ENCODE measurements at places on chromosomes 4 and X.

DNA sequence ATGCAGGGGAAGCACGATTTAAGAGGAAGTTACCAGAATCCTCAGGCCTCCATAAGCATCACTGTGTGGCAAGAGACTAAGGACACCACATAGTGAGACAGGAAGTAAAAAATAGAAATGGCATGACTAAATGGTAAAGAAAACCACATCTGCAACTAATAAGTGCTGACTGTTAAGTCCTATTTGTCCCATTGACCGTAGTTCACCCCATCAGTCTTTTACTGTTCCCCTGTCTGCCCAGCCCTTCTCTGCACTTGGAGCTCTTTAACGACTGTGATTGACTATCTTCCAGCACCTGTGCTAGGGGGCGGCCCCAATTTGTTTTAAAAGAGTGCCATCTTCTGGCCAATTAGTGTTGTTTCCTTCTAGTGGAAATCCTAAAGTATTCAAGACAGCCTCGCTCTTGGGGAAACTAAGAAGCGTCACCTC, 94.2 kb downstream of the MAOA start:
- no peak for DNase-seq

DNA sequence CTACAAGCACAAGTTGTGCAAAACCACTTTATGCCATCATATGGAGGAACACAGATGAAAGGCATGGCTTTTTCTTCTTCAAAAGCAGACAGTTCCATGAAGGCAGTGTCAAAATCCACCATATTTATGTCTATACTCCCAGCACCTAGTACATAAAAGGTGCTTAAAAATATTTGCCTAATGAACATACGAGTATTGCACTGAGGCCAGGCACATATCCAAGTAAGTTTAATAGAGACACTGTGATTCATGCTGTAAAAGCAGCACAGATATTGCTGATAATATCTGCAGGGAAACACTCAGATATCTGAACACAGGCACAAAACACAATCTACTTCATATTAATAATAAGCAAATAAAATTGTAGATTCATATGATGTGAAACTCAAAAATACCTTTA, 48.1 kb upstream of the CXCL8 start:
- no peak for DNase-seq

DNA sequence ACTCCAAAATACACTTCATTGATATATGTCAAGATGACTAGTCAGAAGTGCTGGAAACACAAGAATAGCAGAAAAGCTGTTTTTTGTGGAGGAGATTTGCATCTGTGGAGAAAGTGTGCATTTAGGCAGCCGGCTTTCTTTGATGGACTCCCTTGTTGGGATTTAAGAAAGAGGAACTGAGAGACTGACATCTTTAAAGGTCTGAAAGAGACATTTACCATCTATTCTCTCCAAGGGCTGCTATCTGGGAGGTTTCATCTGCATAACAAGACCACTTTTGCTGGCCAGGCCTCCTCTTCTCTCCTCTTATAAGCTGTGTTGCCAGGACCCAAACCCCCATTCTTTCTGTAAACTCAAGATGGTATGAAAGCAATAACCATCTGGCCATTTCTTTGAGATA, 1065.0 kb downstream of the NLGN4X start:
- no peak for DNase-seq

DNA sequence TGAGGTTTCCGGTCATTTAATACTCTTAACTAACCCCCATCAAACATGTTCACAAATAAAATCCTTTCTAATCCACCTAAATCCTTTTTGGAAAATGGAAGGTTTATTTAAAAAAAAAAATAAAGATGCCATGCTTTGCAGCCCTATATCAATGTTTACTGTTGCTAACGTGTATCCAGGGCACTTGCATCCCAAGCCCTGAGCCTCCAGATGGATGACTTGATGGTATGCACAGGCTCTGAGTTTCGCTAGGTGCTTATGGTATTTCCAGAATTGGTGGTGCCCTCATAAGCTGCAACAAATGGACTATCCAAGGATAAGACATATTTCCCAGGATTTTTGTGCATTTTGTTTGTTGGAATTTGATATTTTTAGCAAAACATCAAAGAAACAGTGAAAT, 257.7 kb downstream of the PRDM5 start:
- DNase-seq = no peak

DNA sequence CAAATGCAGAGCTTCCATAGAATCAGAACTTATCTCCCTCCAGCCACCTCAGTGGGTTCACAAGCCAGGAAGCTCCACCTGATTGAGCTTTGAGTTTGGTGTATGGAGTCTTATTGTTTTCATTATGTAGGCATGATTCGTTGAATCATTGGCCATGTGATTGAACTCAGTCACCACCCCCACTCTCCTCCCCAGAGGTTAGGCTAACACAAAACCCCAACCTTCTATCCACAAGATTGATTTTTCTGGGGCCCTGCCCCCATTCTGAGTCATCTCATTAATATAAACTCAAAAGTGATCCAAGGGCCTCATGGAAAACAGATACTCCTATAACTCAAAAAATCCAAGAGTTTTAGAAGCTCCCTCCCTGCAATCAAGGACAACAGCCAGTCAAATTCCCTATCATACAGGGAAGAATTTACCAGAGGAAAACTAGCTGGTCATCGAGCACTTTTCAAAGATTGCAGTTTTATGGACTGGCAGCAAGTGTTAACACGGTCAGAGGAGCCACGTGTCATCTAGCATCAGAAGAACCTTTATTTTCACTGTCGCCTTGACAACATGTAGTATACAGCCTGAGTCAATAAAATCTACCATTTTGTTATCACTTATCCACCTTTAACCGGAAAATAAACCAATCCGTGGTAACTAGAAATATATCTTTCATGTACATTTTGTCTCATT, 35.9 kb upstream of the GUCY1B1 start:
- DNase-seq = no peak

DNA sequence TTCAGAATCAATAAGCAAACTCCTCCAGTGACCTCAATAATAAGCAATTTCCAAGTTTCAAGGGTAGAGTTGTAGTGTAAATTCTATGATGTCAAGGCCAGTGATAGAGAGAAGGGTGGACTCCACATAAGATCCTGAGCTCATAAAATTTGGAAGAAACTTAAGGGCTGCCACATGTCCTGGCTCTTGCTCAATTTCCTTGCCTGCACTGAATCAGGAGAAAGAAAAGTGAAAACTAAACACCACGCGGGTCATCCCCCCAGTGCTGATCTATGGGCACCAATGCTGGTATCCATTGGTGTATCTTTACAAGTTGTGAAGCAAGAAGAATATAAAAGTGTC, 392.0 kb upstream of the INTU start:
- DNase-seq = no peak

GRCh38 chr4:68359508-68359907, 9.6 kb upstream of the YTHDC1 start:
- DNase-seq = no peak

DNA sequence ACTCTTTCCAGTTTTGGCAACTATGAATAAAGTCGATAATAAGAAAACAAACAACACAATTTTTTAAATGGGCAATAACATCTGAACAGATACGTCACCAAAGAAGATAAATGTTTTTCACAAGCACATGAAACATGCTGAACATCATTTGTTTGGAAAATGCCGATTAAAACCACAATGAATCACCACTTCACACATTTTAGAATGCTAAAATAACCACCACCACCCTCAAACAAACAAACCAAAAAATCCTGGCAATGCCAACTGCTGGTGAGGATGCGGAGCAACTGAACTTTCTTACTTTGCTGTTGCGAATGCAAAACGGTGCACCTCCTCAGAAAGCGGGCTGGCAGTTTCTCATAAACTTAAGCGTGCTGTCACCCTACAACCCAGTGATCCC, 115.9 kb downstream of the NSUN7 start:
- DNase-seq = no peak

DNA sequence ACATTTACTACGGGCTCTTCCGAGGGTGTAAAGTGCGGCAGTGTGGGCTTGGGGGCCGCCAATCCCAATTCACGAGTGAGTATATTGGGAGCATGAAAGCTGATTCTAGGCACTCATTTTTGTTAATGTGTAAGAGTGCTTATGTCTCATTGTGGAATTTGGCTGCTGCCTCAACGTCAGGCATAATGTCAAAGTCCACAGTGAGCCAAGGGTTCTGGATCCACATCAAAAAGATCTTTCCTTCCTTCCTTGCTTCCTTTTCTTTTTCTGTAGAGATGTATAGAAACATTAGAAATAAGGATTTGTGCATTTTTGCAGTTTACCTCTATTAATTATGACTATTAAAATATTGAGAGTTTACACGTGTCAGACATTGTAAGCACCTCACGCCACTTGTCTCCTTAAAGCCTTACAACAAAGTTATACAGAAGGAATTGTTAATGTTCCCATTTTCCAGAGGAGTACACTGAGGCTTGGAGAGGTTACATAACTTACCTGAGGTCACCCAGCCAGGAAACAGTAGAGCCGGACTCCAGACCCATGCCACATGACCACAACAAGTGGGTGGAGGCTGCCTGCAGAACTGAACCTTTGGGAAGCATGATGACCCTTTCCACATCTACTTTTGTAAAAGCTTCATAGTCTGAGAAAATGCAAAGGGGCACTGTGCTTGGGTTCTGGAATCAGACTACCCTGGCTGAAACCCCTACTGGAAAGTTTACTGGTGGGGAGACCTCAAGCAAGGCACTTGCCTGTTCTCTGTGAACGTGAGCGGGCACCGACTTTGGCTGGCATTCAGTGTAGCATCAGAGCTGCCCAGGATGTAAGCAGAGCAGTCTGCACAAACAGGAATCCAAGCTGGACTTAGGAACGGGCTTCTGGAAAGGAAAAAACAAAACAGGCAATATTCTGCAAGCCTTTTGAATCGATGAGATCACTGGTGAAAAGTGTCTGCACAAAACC, 761 bp downstream of the CLRN2 start:
- no peak for DNase-seq

GRCh38 chrX:17592117-17592516, 145.2 kb upstream of the SCML1 start:
- no peak for DNase-seq

- no peak for DNase-seq
Observed at GRCh38 chr4:174434455-174434854, 87.8 kb downstream of the HPGD start.

DNA sequence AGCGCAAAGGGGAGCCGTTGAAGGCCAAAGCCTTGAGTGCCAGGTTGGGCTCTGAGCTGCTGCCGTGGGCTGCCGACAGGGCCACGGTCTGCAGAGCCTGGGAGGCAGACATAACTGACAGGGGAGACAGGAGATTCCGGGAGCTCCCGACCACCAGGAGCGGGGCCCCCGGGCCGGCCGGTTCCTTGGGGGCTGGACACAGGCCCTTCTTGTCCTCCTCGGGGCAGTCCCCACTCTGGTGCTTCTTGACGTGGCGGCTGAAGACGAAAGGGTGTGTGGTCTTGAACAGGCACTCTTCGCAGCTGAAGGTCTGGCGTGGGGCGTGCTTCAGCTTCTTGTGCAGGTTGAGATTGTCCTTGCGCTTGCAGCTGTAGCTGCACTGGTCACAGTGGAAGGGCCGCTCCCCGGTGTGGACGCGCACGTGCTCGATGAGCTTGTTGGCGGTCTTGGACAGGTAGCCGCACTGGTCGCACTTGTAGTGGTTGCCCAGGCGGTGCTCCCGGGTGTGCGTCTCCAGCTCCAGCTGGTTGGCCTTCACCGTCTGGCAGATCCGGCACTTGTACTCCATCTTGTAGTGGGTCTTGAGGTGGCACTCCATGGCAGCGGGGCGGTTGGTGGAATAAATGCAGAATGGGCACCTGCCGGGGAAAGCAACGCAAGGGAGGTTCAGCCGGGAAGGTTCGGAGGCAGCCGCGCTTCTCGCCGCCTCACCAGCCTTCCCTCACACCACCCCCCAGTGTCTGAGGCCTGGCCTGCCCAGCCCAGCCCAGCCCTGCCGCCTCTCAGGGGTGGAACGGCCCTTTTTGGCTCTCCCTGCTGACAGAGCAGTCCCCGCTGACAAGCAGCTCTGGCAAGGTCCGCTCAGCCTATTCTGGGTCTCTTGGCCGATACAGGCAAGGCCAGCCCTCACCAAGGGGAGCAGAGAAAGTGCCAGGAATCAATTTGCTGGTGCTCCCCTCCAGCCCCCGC, 81.3 kb downstream of the C4orf51 start:
- no peak for DNase-seq

DNA sequence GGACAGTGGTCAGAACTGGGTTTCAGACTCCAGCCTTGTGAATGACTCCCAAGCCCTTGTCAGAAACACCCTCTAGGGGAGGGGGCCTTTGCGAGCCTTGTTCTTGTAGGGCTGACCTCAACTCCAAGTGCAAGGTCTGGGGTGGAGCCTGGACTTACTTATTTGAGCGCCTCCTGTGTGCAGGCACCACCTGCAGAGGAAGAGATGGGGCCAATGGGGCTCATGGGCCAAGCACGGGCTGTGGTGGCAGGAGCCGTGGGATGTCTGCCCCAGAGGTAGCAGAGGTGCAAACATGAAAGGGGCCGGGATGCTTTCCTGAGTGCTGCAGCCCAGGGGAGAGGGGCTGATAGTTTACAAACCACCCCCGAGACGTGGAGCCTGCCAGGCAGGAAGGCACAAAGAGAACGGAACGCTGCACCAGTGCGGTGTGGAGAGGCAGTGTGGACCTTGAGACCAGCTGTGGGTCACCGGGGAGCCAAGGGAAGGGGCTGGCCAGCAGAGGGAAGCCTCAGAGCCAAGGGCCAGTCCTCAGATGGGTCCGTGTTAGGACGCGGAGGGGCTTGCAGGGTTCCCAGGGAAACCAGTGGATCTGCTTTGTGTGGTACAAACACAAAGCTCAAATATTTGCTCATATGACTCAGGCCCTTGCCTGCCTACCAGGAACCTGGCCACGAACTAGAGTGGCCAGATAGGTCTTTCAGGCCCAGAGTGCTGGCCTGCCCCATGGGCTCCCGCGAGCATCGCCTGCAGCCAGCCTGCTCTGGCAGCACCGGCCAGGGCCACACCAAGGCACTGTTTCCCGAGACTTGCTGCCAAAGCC, 8.7 kb upstream of the TADA2B start:
- peak; percentile 80 for DNase-seq

DNA sequence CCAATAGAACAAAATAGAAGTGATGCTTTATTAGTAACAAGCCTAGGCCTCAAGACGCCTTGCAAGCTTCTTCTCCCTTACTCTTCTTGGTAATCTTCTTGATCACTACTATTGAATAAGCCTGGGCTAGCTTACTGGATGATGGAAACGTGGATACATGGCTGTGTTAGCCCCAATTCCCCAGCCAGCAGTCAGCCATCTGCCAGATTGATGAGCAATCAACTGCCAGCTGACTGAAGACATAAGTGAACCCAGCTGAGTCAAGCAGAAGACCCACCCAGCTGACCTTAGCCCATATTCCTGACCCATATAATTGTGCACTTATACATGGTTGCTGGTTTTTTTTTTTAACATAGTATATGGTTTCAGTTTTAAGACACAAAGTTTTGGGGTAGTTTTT, 130.4 kb downstream of the DHX15 start:
- DNase-seq = no peak

Data from upper lobe of right lung (tissue), 1 donor.